ENCODE measurements at places on chromosomes 16 and 17. TPM values are rescaled to one million over a fixed set of nuclear protein-coding genes. Genes with fewer than 3 reads are reported as not detected.

SLC22A31 gene
- total RNA-seq, result 5.3 TPM

TNFRSF17 gene
- not detected for total RNA-seq

TLK2 gene
- total RNA-seq, result 53.4 TPM

TP53TG3 gene
- not detected for total RNA-seq

RPRML gene
- 0.43 TPM for total RNA-seq

CNTNAP1 gene
- total RNA-seq, result 17.8 TPM

DNA sequence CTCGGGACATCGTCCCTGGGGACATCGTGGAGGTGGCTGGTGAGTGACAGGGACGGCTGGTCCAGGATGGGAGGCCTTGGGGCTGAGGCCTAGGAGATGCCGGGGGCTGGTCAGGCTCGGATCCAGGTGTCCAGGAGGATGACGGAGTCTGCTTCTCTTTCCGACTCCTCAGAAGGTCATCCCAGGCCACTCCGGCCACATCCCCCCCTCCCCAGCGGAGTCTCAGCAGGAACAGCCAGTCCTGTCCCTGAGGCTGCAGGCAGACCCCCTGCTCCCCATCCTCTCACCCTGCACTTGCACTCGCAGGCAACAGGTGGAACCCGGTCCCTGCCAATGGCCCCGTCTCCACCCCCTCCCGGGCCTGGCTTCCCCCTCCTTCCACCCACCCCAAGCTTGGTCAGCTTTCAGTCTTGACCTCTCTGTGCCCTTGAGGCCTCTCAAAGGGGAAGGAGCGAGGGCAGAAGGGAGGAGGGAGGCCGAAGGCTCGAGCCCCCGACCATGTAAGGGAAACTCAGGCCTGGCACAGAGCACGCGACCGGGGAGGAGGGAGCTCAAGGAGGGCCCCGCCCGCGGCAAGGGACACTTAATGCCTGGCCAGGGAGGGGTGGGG is 4.4 kb downstream of the ATP2A1 start:
- DNase-seq, result no peak

DNA sequence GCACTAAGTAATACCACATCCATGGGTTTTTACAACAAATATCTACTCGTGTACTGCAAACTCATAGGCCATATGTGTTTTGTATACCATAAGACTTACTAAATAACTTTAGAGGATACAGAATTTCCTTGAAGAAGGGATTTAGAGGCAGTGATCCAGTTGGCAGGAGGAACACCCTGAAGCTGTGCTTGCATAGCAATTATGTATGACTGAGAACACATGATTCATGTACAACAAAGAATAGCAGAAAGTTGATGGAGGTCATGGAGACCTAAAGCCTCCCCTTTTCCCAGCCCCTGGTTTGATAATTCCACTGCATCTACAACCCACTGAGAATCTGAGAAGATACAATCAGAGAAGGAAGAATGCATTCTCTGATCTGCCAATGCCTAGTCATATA is 83.8 kb upstream of the PMFBP1 start:
- DNase-seq, result no peak

DNA sequence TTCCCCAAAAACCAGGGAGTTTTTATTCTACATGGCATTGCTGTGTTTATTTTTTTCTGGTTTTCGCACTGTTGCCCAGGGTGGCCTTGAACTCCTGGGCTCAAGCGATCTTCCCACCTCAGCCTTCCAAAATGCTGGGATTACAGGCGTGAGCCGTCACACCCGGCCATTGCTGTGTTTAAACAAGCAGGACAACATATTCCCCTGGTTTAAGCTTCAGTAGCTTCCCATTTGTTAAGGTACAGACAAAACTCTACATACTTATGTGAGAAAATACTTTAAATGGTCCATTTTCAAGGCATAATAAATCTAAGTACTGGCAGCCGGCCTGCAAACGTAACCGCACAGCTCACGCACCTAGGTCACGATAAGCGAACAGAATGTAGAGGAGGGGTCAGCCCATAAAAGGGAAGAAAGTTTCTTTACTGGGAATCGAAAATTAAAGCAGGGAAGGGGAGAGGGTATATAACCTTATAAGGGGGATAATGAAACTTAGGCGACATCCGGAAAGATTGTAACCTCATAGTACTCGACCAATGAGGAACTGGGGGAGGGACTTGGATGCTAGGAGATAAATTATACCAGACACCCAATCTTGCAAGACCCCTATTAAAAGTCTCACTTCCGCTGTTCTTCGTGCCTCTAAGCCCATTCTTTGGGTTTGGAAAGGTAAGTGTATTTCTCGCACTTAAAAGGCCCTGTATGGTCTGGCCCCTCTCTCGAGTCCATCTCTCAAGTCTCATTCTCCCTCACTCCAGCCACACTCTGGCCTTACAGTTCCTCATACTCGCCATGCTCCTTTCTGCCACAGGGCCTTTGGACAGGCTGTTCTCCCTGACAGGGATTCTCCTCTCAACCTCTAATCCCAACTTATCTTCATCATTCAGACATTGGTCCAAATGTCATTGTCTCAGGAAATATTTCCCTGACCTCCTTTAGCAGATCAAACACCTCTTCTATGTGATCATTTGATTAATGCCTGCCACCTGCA is 59.2 kb downstream of the TEX14 start:
- no peak for DNase-seq

GRCh38 chr17:46789610-46790009 is 28.9 kb downstream of the WNT3 start:
- no peak for DNase-seq

DNA sequence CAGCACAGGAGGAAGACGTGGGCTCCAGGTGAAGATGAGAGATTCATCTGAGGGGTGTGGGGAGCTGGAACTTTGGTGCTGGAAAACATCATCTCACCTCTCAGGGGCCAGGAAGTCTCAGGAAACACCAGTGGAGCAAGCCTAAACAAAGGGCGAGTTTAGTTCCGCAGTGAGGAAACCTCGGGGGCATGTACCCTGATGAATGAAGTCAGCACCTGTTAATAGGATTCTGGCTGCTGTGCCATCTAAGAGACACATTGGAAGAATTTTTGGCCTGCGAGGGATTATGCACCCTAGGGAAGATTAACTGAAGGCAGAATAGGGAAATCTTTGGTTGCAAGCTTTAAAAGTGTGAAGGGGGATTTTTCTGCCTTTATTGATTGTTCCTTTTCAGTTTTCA is 94.7 kb upstream of the CACNG5 start:
- no peak for DNase-seq

DNA sequence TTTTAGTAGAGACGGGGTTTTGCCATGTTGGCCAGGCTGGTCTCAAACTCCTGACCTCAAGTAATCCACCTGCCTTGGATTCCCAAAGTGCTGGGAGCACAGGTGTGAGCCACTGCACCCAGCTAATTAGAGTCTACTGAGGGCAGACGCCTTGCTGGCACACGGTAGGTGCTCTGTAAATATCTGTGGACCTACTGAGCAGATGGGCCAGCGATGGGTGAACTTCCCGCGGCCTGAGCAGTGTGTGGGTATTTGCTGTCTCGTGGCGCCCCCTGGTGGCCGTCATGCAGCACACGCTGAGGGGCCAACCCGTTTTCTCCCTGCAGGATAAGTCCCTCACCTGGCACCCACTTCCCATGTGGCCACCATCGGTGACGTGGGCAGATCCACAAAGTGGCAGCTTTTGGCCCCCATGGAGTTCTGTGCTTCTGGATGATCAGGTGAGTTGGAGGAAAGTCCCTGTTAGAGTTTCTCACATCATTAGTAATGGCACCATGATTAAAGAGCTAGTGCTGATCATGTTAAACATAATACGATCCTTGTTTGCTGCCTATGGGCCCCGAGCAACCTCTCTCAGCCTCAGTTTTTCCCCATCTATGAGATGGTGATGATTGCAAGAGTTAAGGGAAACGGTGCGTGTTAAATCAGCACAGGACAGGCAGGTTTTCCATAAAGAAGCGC is 40.7 kb downstream of the ZDHHC7 start:
- peak; percentile 83 for DNase-seq

DNA sequence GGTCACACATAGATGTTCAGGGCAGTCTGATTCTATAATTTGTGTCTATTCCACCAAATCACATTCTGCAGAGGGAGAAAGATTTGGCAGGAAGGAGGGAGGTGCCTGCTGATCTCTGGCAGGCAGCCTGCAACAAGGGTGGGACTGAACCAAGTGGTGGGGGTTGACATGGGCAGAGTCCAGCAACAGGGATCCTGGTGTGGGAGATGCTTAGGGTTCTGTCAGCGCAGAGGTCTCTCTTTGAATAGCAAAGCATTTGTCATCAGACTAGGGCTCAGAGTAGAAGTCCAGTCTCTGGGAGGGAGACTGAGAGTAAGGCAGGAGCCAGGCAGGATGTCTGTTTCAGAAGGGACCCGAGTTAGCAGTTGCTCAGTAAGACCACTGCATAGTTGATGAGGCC is 94.6 kb downstream of the UTP18 start:
- no peak for DNase-seq

DNA sequence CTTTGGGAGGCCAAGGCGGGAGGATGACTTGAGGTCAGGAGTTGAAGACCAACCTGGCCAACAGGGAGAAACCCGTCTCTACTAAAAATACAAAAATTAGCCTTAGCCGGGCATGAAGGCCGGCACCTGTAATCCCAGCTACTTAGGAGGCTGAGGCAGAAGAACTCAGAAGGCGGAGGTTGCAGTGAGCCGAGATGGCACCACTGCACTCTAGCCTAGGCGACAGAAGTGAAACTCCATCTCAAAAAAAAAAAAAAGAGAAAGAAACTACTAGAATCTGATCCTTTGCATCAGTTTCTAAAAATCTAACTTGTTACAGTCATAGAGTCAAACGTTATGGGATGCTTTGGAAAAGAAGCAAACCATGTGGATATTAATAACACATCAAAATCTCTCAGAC is 1.6 kb upstream of the PECAM1 start:
- DNase-seq, result no peak

DNA sequence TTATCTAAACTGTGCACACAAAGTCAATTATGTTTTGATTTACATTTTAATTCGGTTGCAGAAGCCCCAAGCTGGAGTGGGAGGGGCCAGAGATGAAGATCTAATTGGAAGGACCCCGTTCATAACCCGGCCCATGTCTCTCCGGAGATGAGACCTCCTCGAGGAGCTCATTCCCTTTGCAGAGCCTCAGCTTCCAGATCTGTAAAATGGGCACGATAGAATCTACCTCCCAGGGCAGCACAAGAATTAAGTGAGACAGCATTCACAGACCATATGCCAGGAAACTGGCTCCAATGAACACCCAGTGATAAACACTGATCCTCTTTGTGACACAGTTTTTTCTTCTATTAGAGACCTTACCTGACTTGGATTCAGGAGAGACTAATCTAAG is 446.5 kb upstream of the CDH5 start:
- DNase-seq, result no peak

GRCh38 chr16:2904922-2905240 is 6.8 kb upstream of the FLYWCH1 start:
- DNase-seq, result no peak

DNA sequence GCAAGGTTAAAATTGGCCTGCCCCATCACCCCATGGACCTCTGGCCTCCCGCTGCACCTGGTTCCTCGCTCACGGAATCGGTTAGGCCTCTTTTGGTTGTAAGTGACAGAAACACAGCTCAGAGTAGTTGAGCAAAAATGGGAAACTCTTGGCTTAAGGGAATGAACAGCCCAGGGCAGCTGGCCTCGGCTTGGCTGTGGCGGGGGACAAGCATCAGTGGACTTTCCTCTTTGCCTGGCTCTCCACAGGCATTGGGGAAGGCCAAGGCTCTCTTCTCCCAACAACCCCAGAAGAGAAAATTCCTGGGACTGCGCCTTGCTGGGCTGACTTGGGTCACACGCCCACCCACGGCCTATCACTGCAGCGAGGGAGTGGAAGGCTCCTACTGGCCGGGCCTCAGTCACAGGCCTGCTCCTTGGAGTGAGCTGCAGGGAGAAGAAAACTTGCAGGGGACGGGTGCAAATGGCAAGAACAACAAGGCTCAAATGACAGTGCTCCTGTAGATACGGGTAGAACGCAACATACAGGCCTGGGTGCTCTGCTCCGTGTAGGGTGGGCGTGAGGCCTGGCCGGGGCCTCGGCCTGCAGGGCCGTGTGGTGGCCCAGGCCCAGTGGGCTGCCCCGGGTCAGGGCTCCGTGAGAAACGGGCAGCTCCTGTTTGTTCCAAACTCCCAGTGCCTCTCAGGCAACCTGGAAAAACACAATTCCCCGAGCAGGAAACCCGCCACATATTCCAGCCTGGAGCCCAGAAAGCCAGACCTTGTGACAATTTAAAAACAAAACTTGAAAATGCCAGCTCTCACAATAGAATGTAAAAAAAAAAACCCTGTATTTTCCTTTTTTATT is 25.0 kb upstream of the ATP2A3 start:
- no peak for DNase-seq

DNA sequence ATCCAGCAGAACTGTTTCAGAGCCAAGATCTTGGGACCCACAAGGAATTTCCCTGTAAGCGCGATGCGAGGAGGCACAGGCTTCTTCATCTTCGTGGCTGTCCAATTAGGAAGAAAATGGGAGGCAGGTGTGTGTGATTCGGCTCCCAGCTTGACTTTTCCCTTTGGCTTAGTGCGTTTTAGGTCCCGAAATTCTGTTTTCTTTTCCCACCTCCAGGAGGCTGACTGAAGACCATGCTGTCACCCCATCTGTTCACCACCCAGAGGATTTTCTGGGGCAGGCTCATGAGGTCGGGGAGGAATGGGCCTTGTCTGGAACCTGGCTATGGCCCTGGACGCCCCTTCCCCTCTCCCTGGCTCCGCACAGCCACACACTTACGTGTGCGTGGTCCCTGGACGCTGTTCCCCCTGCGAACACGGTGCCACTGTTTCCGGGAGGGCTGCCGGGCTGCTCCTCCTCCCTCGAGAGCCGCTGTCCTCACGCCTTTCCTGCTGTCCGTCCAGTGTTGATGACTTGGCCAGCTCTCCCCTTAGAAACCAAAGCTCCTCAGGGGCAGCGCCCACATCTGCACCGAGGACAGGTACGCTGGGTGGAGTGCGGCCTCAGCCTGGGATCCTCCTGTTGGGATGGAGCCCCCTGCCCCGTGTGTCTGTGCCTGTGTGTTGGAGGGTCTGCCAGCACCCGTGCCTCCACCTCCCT is 2.7 kb upstream of the PABPN1L start:
- no peak for DNase-seq

DNA sequence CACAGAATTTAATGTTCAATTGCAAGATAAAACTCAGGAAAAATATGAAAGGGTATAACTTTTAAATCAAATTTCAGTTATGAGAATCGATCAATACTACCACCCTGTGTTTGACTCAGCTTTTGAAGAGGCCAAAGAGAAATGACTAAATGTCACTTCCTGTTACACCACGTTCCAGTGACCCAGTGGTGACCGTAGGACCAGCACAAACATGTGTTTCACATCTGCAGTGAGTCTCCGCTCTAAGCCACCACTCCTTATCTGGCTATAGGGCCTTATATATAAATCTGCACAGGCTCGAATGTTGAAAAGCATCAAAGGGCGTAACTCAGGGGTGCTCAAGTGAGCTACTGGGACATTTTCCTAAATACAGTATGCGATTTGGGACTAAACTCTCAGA is 36.1 kb downstream of the CYB5D2 start:
- no peak for DNase-seq

DNA sequence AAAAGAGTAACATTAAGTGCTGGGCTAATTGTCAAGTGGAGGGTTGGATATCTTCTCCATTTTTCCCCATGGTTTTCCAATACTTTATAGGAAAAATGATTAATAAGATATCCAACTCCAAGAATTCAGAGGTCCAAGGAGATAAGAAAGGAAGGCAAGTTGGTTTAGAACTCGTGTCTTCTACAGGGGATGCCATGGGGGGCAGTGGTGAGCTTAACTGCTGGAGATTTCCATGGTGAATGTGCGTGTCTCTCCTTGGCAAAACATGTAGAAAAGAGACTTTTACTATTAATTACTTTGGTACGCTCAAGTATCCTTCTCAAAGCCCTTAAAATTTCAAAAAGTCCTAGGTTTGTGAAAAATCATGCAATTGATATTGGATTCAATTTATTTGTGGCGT is 982.9 kb upstream of the RBFOX1 start:
- no peak for DNase-seq

GRCh38 chr17:39244600-39245570 is 19.1 kb upstream of the STAC2 start:
- DNase-seq, result peak; percentile 90
